Activated CD8-positive, alpha-beta memory T cell treated with anti-CD3 and anti-CD28 coated beads, Interleukin-2, amount 10 ng/mL, durations not matched to agents 7 days and 5 days (primary cell): ENCODE measurements at places on chromosomes 2 and 18.
A peak's percentile ranks its signal among the peaks of the same experiment; 100 is the strongest.

GRCh38 chr18:47936952-47937351, 6.5 kb upstream of the SMAD2 start:
- peak; percentile 68 for DNase-seq

DNA sequence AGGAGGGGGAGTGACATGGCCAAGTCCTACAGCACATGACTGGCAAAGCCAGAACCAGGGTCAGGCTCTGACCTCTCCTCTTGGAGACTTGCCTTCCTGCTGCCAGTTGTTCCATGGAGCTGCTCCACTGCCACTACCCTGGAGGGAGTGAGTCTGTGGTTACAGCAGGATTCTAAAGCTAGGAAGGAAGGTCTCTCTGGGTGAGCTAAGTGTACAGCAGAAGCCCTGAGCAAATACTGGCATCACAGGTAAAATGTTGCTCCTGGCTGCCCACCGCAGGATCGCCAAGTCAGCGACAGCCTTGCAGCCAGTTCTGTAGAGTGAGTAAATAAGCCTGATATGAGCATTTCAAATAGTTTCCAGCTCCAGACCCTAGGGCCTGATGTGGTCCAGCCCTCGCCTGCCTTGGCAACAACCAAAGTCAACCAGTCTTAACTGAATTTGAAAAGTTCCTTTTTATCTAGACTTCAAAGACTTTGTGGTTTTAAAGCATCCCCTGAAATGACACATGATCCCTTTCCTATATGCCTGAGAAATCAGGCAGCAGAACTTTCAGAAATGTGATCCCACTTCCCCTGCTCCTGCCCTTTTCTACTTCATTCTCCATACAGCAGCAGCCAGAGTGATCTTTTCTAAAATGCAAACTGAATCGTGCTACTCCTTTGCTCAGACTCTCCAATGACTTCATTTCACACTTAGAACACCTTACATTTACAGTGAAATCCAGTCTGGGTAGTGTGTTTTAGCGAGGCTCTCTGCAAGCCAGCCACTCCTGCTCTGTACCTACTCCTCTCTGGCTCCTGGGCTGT, 114.3 kb downstream of the MGAT5 start:
- no peak for DNase-seq

GRCh38 chr2:29463181-29463900, 348.1 kb downstream of the CLIP4 start:
- no peak for DNase-seq

- no peak for DNase-seq
These were observed 66.6 kb downstream of the EFEMP1 start for GRCh38 chr2:55856936-55857335.

DNA sequence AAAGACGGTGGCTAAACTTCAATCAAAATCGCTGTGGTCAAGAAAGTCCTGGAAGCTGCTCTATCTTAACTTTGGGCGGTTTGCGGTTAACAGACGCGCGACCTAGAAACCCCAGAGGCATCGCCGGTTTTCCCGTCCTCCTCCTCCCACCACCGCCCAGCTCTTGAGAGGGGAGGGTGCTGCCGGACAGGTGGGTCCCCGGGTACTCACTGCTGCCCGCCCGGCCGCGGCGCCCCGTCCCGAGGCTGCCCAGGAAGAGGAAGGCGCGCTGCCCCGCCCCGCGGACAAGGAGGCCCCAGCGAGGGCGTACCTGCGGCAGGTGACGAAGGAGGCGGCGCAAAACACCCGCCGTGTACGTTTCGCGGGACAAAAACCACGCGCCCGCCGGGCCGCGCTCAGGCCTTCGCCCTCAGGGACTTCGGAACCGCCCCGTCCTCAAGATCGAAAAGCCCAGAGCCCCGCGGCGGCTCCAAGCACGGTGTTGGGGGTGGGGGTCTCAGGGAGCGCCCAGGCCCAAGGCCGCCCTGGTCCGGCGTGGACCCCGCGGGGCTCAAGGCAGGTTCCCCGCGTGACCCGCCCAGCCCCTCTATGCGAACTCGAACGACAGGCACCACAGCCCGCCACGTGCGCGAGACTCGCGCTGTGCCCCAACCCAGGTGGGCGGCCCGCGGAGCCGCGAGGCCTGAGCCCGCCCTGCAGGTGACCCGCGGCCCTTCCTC, at the start of gene SH3YL1:
TSS of gene SH3YL1 (minus strand) at position 259 of the 719 bp plus-strand sequence. CDS start at position 211, 48 bp downstream.
- DNase-seq = peak; percentile 59

GRCh38 chr2:18752022-18752493, 162.7 kb upstream of the NT5C1B start:
- DNase-seq = no peak

- peak; percentile 68 for DNase-seq
These were observed 21.9 kb upstream of the ICOS start for GRCh38 chr2:203914546-203915182.

DNA sequence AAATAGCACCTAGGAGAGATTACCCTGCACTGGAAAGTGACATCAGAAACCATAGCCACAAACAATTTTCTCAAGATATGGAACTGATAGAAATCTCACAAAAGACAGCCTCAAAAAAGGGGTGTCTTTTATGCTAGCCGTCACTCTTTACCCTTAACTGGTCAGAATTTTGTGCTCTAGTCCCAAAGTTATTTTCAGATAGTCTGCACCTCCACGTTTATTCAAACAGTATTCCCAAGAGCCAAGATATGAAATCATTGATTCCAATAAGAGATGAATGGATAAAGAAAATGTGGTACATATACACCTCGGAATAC, 23.5 kb upstream of the PMAIP1 start:
- no peak for DNase-seq

- peak; percentile 31 for DNase-seq
These were observed 3.8 kb downstream of the MOB1A start for GRCh38 chr2:74174909-74175308.

DNA sequence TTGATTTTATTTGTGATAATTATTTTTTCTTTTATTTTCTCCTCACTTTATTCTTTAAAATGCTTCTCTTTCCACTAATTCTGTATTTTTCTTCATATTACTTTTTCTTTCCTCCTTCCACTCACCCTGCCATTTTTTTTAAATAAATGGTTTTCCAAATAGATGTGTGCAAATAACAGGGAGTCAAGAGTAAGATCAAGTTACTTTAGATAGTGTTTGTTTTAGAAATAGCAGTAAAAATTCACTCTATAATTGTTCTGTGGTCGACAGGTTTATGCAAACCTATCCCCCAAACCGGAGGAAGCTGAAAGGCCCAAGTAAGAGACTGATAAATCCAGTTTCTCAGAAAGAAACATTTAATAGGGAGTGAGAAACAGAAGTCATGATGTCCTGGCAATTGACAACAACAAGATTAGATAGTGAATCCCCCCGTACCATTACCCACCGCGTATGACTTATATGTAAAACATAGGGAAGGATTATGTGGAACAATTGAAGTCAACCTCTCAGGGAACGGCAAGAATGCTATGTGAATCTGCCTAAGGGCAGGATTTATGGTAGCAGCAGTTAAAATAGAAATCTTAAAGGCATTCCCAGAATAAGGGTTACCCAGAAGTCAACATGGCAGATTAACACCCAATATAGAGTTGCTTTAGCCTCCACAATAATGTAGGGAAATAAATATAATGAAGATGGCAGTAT, 75.5 kb downstream of the KYNU start:
- no peak for DNase-seq

GRCh38 chr2:204507636-204508035, 37.6 kb upstream of the PARD3B start:
- no peak for DNase-seq

GRCh38 chr18:6355789-6356589, 58.7 kb downstream of the L3MBTL4 start:
- no peak for DNase-seq

GRCh38 chr18:23972453-23972852, 42.1 kb upstream of the TTC39C start:
- DNase-seq = peak; percentile 56

GRCh38 chr18:49225160-49225559, 235.3 kb downstream of the DYM start:
- no peak for DNase-seq

- DNase-seq = no peak
These were observed 228.9 kb upstream of the SPOPL start for GRCh38 chr2:138272524-138273195.

DNA sequence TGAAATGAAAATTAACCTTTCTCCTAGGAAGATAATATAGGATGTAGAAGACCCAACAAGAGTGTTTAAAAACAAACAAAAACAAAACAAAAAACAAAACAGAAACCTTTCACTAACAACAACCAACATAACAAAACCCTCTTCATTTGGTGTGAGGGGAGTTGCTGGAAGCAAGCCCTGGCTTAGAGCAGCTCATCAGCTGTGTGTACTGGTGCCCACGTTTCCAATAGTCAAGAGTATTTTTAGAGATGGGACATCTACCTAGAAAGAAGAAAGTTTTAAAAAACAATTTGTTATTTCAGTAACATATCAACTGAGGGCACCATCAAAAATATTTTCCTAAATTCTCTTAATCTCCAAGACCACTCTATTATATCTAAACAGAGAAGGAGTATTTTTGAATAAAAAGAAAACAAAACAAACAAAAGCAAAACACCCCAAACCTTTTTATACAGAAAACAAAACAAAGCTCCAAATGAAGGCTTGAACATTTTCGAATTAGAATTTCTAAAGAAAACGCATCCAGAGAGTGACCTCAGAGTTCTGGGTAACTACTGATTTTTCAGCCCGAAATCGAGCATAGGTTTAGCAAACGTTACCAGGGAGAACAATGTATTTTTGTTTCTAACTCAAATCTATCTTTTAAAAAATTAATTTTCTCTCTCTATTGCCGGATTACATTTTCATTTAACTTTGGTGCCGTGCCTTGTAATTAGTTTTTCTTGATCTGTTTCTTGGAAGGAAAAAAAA, 134.6 kb downstream of the INSIG2 start:
- no peak for DNase-seq
